ENCODE measurements at places on chromosomes 3 and 15.

GRCh38 chr15:49923671-49924070, 195.4 kb downstream of the ATP8B4 start:
- DNase-seq, result no peak

DNA sequence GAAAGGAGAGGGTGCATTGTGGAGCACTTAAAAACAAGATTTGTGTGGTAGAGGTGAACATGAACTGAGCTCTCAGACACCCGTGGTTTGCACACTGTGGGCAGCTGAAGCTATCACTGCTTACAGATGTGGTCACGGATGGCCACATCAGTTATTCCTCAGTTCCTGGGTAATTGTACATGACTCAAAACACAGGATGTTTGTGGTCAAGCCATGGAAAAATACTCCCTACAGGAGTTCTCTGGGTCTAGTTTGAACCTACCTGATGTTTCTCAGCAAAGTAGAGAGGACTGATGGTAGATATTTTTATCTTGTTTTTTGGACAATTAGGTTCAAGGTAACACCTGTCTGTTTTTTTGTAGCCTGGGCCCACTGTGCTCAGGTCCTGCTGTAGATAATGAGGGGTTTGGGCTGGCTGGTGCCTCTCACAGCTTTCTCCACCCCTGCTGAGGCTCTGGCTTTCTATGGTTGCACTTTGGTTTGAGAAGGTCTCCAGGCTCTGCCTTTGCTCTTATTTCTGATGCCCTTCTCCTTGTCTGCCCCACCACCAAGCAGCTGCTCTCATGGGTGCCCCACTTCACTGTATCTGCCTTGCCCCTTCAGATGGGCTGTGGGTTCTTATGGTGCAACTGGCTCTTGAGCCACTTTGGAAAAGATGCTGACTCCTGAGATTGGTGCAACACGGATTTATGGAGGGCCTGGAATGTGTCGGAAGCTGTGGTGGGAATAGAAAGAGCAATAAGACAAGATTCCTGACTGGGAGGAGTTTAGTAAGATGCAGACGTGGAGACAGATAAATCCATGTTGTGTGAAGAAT, 40.1 kb downstream of the CDCP1 start:
- peak; percentile 85 for DNase-seq

DNA sequence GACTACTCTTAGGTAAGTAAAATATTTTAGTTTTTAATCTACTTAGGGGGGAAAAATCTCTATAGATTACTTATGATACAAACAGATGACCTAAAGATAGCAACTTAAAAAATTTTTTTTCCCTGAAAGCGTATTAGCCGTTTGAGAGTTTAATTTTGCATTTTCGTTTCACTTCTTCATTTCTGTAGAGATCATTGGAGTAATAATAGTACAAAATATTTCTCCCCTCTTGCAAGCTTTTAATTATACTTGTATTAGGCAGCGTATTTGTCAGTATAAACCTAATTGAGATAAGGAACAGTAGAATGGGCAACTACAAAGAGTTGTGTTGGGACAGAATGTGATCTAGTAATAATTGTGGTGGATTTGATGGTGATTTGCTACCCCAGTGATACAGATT, 10.3 kb downstream of the SKIL start:
- DNase-seq, result no peak

DNA sequence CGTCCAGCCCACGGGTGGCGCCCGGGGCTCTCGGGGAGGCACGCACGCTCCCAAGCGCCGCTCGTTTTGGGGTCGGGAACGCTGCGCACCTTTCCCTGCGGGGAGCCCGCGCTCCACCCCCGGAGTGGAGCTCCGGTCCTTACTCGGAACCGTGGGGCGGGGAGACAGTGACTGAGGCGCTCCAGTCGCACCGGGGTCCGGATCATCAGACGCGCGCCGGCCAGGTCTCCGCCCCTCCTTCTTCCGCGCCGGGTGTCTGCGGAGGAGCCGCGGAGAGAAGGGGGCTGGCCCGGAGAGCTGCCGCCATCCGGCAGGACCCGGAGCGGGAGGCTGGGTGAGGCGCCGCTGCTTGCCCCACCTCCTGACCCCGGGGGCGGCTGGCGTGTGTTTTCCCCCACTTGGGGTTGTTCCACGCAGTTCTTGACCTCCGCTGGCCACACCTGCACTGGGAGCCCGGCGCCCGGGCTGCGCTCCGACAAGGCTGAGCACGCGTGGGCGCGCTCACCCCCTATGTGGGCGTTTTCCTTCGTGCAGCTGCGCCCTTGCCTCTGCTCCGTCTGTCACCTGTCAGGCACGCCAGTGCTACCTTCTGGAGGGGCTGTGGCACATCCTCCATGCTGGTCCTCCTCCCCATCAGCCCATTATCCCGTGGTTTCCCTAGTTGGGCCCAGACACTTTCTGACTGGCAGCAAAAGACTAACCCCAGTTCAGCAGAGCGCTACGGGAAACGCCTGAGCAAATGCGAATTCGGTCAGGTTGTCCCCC, at the start of gene MCF2L2:
Gene MCF2L2 (minus strand): TSS at position 173 of the 765 bp plus-strand sequence. CDS start 642 bp downstream, outside the sequence.
- DNase-seq, result peak; percentile 90

DNA sequence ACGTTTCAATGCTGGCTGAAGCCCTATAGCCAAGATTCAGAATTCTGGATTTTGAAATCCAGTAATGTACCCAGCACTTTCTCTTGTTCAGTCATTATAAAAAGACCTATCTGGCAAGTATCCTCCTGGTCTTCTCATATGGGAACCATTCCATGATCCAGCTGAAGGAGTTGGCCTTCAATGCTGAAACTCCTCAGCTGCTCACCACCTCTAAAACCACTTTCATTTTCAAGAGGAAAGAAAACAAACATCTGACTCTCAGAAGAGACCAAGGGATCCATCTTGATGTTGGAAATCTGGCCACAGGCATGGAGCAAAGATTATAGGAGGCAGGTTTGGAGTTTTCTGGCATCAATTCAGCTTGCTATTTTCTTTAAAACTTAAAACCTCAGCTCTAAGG, 235.4 kb downstream of the FMN1 start:
- DNase-seq, result no peak

DNA sequence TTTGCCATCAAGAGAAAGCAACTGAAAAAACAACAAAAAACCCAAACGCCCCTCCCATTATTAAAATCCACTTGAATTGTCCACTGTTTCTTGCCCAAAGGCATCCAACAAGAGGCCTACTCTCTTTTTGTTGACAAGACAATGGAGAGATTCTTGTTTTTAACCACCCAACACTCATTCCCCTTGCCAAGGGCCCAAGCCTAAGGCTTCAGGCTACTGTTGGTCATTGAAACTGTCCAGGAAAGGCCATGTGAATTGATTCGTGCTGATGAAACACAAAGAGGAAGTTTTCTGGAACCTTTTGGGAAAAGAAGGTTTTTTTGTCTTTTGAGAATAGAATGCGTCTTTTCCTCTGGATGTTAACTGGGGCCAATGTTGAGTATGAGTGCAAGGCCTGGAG, 157.4 kb upstream of the PFN2 start:
- no peak for DNase-seq

DNA sequence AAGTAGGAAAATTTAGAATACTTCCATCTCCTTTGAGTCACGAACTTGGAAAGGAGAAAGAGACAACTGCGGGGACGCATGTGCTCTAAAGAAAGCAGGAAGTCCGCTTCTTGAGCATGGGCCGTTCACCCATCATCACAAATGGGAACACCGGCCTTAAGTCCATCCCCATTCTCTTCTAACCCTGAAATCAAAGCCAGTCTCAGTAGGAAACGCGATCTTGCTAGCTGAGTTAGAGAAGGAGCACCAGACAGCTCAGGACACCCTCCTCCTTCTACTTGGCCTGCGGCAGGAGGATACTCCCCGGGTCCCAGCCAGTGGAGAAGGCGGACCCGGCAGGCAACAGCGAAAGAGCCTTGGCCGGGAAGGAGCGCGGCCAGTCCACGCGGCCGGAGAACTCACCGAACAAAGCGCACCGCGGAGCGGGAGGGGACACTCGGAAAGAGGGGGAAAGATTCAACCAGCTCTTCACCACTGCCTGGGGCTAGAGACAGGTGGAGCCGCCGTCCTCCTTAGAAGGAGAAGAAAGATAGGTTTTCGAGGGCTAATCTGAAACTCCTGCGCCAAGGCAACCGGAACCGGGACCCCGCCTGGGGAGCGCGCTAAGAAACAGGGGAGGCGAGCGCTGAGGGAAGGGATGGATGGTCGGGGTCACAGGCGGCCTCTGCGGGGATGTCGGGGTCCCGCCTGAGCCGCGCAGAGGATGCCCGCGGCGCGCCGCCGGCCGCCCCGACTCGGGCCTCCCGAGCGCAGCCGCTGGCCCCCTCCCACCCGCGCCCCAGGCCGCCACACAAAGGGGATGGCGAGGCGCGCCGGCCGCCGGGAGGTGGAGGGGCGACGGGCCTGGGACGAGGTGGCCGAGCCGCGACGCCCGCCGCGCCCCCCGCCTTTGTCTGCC, 818 bp downstream of the SLC4A7 start:
- DNase-seq, result peak; percentile 41

DNA sequence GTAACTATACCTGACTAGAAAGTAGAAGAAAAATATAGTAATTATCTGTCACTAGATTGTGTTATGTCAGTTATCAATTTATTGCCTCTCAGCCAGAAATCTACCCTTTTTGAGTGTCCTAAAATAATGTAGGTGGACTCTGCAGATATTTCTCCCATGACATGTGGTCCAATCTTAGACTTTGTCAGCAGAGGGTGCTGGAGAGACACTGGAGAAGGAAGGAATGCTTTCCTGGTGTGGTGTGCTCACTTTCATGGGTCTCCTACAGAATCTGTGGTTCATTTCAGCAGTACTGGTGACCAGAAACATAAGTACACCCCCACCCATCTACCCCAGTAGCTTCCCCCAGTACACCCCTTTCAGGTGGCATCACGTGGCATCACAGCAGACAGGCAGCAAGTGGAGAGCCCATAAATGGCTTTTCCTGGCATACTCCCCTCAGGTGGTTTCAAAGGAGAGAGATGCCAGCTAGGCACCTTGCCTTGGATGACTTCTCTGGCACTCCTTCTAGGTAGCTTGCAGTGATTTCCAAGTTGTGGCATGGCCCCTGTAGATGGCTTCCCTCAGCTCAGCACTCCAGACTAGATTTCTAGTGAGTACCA, 114.7 kb downstream of the GADL1 start:
- no peak for DNase-seq

- peak; percentile 4 for DNase-seq
These were observed 439.4 kb upstream of the RBMS3 start for GRCh38 chr3:28841441-28841840.

DNA sequence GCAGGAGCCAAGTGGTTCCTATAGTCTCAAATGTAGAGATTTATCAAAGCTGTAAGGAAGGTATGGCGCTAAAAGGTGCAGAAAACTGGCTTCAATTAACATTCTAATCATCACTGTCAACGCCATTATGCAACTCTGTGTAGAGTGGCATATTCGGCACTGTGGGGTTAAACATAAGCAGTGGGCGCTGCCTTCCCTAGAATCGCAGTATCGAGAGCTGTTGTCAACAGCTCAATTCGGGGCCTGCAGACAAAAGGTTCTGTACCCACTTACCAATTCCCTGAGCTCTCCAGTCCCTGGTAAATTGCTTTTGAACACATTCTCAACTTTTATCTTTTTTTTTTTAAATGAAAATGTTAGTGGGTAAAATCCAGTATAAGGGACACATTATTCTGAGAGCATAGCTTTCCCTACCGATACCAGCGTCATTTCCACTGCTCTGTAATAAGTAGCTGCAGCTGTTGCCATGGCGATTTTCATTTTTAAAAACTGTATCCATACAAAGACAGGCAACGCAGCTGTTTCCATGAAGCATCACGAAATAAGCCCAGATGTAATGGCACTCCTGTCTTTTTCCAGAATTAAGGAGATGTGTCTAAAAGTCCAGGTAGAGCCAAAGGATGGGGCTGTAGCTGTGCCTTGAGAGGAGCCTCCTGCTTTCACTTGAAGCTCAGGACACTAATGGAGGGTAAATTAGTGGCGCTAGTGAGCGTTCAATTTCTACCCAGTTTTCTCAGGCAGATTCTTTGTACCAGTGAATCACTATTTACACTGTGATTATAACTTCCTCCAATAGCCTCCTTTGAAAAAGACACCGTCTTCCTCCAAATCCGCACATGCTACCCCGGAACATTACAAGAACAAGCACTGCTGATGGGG, 250.3 kb downstream of the SLC9A9 start:
- no peak for DNase-seq

- no peak for DNase-seq
These were observed 15.1 kb upstream of the IQSEC1 start for GRCh38 chr3:13088028-13089006.

DNA sequence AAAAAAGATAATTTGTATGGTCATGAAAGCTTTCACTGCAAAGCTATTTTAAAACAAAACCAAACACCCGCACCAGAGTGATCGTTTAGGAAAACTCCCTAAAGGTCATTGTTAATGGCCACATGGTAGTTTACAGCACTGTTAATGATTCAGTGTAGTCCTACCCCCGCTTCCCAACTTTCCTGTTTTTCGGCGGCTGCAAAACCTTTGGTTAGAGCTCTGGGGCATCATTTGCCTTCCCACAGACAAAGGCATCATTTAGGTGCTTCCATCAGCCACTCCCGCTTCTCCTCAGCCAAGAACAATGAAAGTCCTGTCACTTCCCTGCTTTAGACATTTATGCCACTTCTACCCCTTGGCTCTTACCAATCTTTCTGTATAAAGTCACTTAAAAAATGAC, 10.6 kb downstream of the MELTF start:
- DNase-seq, result no peak

- no peak for DNase-seq
These were observed 105.1 kb upstream of the UBE2E1 start for GRCh38 chr3:23700616-23701015.
